ENCODE measurements at places on chromosomes 13 and 19. TPM values are rescaled to one million over a fixed set of nuclear protein-coding genes. Genes with fewer than 3 reads are reported as not detected.

DNA sequence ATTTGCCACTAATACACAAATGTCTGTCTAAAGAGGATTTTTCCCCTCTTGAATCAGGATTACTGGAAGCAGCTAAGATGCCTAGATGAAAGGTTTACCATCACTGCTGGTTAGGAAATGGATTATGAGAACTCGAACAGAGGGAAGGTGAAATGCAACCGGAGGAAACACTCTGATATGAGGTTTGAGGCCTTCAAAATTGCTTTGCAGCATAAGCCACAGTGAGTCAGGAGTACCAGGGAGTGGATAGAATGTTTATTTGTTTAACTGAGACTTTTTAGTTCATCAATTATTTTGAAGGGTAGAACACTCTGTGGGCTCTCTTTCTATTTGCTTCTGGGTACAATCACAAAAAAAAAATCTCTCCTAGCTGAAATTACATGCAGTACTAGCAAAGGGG is 18.1 kb downstream of the CDADC1 start:
- H3K4me1 ChIP-seq = peaks cover 8% of the 10 kb centered on the region
- no peak overlapping the region for H3K4me3 ChIP-seq
- no peak for DNase-seq
- peak overlapping the region; percentile 52 for H3K27ac ChIP-seq
- peaks cover 25% of the 10 kb centered on the region for H3K36me3 ChIP-seq

FFAR1 gene
- total RNA-seq = not detected

GRCh38 chr19:29531458-29532025 is 5.7 kb downstream of the VSTM2B start:
- no peak for DNase-seq
- H3K27me3 ChIP-seq = peaks cover 42% of the 10 kb centered on the region
- H3K4me3 ChIP-seq = no peak overlapping the region
- H3K36me3 ChIP-seq = no peaks in the 10 kb centered on the region

GPC6 gene
- total RNA-seq = 125 TPM

DNA sequence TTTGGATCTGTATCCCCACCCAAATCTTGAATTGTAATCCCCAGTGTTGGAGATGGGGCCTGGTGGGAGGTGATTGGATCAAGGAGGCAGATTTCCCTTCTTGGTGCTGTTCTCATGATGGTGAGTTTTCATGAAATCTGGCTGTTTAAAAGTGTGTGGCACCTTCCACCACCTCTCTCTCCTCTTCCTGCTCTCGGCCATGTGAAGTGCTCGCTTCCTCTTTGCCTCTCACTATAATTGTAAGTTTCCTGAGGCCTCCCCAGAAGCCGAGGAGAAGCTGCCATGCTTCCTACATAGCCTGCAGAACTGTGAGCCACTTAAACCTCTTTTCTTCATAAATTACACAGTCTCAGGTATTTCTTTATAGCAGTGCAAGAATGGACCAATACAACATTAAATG is 15.7 kb downstream of the COMMD6 start:
- DNase-seq = no peak
- no peak overlapping the region for H3K27ac ChIP-seq
- H3K4me1 ChIP-seq = no peaks in the 10 kb centered on the region
- no peak overlapping the region for H3K4me3 ChIP-seq
- H3K27me3 ChIP-seq = no peaks in the 10 kb centered on the region
- H3K36me3 ChIP-seq = peaks cover 15% of the 10 kb centered on the region

DNA sequence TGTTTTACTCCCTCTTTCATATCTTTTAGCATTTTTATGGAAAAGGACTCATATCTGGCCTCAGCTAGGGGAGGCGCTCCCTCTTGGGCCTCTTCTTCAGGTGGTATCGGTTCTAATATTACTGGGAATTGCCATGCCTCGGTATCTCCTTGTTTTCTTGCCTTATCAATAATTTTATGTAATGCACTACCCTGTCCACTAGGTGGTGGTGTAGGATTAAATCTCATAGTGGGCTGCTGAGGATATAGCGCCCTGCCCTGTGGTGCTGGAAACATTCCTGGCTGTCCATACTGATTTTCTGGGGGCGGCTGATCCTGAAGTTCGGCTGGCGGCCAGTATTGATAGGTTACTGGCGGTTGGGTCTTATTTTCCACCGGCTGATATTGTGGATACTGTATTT is 35.8 kb downstream of the ZNF420 start:
- DNase-seq = no peak
- H3K27me3 ChIP-seq = no peaks in the 10 kb centered on the region
- H3K4me1 ChIP-seq = no peaks in the 10 kb centered on the region

DNA sequence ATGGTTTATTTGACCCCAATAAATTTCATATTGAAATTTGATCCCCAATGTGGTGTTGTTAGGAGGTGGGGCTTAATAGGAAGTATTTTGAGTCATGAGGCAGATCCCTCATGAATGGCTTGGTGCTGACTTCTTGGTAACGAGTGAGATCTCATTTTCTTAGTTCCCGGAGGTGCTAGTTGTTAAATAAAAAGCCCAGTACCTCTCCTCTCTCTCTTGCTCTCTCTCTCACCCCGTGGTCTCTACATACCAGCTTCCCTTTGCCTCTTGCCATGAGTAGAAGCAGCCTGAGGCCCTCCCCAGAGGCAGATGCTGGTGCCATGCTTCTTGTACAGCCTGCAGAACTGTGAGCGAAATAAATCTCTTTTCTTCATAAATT is 39.4 kb upstream of the KATNAL1 start:
- H3K27ac ChIP-seq = no peak overlapping the region
- H3K4me1 ChIP-seq = peaks cover 10% of the 10 kb centered on the region

ZIM2 gene
- not detected for total RNA-seq

DNA sequence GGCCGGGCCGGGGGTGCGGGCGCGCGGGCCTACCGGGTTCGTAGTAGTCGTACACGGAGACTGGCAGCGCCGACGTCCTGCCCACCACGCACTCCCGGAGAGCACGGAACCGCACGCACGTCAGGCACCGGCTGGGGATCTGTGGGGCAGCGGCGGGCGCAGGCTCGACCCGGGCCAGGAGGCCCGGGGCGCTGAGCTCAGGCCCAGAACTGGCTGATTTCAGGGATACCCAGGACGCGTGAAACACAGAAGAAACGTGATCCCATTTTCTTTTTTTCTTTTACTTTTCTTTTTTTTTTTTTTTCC is 9.0 kb downstream of the F2RL3 start:
- H3K27me3 ChIP-seq = no peaks in the 10 kb centered on the region
- DNase-seq = no peak
- peaks cover 11% of the 10 kb centered on the region for H3K36me3 ChIP-seq
- peak overlapping the region; percentile 61 for H3K4me3 ChIP-seq
- peaks cover 19% of the 10 kb centered on the region for H3K4me1 ChIP-seq
- no peak overlapping the region for H3K27ac ChIP-seq

DNA sequence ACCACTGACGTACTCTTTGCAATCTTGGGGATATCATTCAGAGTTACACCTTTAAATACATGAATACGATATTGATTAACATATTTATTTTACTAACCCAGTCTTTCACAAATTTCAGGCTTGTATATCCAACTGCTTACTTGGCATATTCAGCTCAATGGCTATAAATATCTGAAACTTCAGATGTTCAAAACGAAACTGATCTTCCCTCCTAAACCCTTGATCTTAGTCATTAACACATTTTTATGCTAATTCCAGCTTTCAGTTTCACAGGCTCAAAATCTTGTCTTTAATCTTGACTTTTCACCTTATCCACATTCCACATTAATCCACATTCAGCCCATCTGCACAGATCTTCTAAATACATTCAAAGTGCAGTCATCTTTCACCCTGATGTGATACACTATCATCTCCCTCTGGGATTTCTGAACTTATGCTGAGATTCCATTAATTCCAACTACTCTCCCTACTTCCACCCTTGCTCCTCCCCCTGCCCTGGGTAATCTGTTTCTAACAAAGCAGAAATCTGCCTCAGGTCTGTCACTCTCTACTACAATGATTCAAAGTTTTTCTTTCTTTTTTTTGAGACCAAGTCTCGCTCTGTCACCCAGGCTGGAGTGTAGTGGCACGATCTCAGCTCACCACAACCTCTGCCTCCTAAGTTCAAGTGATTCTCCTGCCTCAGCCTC is 387.2 kb downstream of the GPC5 start:
- DNase-seq = no peak
- no peaks in the 10 kb centered on the region for H3K27me3 ChIP-seq
- no peak overlapping the region for H3K4me3 ChIP-seq
- H3K27ac ChIP-seq = no peak overlapping the region

GRCh38 chr19:41351339-41352245 is 2.1 kb downstream of the TGFB1 start:
- DNase-seq = peak; percentile 88
- H3K4me1 ChIP-seq = peaks cover 27% of the 10 kb centered on the region
- H3K27ac ChIP-seq = peak overlapping the region; percentile 92
- peak overlapping the region; percentile 97 for H3K4me3 ChIP-seq
- no peaks in the 10 kb centered on the region for H3K27me3 ChIP-seq

- DNase-seq = peak; percentile 64
- no peak overlapping the region for H3K4me3 ChIP-seq
- H3K27me3 ChIP-seq = no peaks in the 10 kb centered on the region
- H3K27ac ChIP-seq = no peak overlapping the region
Observed at GRCh38 chr19:27885359-27885758, 1327.6 kb downstream of the UQCRFS1 start.
